ENCODE measurements at places on chromosomes 11 and 22.

- no peak for DNase-seq
Observed at GRCh38 chr11:95659088-95659487, 130.5 kb downstream of the FAM76B start.

DNA sequence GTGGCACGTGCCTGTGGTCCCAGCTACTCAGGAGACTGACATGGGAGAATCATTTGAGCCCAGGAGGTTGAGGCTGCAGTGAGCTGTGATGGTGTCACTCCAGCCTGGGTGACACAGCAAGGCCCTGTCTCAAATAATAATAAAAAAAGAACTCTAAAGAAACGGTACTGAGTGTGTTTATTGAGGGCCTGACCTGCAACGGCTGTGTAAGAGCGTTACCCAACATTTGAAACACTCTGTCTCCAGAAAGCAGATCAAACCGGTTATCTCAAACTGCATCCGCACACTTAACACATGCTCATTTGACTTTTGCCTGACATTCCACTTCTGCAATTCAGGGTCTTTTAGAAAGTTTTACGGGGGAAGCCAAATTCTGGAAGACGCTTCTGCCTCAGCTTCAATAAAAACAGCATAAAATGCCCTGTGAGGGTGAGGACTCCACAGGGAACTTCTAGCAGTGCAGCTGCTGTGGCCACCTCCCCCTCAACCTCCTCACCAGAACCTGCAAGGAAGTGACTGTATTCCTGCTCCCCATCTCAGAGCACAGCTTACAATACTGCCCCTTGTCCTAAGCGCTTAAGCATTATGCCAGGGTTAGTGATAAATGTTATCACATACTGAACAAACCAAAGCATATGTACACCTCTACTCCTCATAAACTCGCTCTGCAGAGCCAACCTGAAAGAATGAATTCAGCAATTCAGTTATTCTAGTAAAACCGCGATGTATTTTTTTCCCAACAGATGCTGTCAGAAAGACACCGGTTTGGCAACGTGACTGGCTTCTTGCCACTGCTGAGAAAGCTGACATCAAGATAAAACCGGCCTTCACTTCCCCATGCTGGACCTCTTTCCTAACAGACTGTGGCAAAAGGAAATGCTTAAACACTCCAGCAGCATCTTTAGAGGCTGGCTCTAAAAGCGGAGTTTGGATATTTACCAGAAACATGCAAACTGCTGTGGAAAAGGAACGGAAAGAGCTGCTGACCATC is 52.2 kb downstream of the PRDM10 start:
- no peak for DNase-seq

DNA sequence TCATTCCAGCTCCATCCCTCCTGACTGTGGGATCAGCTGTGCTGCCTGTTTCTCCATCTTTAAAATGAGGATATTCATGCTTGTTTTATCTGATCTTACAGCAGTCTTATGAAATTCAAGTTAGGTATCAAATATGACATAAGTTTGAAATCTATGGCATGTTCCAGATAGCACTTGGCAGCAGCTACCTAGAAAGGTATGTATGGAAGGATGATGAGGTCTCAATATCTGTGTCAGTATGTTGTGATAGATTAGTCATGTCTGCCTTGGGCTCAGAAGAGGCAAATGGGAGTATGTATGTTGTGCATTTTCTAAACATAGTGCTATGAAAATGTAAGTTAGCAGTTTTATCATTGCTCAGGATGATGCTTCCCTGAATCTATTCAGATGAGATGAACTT is 122.1 kb downstream of the NAV2 start:
- DNase-seq, result no peak

DNA sequence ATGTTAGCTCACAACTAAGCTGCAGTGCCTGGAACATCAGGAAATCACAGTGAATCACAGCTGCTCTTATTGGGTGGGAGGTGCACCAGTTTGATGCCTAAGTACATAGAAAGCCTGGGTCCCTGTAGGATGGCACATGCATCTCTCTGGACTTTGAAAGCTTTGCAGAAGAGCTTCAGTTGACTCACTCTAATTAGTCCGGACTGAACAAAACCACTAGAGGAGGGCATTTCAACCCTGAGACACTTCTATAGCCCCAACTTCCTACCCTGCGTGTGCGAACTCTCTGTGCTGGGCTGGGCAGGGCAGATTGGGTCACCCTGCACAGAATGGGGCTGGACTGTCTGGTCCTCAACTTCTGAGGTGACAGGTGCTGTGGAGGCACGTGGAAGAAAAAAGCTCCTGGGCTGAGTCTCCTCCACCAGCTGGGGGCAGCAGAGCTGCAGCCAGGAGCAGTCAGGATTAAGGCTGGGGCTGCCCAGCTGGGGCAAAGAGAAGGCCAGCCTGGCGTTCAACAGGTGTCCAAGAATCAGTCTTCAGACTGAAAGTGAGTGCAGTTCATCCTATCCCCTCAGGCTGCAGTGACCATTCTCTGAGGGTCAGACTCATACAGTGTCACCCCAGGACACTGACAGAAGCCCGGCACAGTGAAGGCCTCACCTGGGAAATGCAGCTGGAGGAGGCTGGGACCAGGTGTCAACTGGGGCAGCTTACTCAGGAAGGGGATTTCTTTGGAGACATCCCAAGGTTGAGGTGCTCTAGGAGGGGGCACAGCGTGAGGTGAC is 22.1 kb downstream of the GGTLC2 start:
- peak; percentile 66 for DNase-seq

GRCh38 chr11:3222003-3222855 is 3.6 kb upstream of the MRGPRG start:
- no peak for DNase-seq

DNA sequence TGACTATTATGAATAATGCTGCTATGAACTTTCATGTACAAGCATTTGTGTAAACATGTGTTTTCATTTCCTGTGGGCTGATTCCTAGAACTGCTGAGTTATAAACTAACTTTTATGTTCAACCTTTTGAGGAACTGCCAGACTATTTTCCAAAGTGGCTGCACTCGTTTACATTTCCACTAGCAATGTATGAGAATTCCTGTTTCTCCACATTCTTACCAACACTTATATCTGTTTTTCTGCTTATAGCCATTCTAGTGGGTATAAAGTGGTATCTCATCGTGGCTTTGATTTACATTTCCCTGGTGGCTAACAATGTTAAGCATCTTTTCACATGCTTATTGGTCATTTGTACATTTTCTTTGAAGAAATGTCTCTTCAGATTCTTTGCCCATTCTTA is 35.2 kb upstream of the SCUBE2 start:
- DNase-seq, result no peak

All from endothelial cell (in vitro differentiated cells).